Effector memory CD4-positive, alpha-beta T cell (primary cell): ENCODE measurements at places on chromosomes 5 and 9.
A peak's percentile ranks its signal among the peaks of the same experiment; 100 is the strongest.

DNA sequence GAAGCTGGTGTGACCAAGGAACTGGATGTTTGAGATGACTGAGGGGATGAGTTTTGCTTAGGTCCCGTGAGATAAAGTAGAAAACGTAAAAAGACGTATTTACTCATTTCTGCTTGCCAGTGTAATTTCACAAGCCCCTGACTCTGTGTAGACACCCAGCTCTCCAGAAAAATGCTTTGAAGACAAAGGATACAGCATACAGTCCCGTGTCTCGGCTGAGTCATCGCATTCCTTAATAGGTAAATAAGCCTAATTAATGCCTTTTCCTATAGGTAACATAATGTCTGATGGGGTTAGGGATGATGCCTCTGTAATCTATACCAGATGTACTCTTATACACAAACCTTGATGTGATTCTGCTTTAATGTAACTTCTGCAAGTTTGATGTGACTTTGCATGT is 20.2 kb downstream of the S100Z start:
- DNase-seq: no peak

GRCh38 chr5:55603922-55604321 is 69.2 kb upstream of the PLPP1 start:
- no peak for DNase-seq

DNA sequence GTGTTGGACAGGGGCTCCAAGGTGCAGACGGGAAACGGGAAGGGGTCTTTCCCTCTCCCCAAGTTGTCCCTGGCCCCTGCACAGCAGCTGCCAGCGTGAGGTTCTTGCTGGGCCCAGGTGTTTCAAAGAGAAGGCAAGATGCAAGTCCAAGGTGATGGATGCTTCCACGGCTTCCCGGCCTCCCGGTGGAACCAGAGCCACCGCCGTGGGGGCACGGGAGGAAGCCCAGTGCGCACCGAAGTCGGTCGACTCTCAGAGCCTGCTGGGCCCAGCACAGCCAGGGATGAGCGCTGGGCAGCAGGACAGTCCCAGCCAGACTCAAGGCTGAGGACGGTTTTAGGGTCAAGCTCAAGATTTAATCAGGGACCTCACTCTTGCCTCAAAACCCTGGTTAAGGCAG is 25.2 kb upstream of the BARHL1 start:
- DNase-seq: no peak

GRCh38 chr5:154514331-154514730 is 36.3 kb upstream of the HAND1 start:
- no peak for DNase-seq

DNA sequence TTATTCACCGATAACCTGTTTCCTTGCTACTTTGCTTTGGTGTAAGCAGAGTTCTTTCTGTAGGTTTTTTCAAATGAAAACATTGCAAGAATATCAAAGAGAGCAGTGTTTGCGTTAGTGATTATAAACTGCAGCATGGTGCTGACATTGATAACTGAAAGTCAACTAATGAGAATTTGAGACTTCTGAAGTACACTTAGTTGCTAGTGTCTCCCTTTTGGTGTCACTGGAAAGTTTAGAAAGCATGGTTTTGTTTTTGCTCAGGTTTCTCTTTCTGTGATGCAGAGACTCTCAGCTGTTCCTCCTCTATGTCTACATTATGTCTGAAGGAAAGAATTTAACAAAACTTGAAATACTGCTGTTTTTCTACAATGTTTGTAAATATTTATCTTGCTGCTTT is 80.2 kb upstream of the ZNF169 start:
- DNase-seq: no peak

- DNase-seq: no peak
Observed at GRCh38 chr9:114057161-114057885, 20.8 kb downstream of the AMBP start.

DNA sequence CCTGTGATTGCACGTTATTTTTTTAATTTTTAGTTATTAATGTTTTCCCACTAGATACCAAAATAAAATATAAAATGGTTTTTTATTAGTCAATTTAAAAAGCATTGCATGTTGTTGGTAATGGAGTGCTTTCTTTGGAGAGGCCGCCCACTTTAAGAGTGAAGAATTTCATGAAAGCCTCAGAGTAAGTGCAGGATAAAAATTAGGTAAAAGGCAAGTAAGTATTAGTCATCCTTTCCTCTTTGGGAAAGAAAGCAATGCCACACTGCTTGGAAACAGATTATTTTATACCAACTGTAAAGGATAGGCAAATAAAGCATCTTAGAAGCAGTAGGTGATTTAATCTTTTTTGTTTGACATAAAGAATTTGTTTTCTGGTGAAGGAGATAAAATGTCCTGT is 62.9 kb downstream of the HSD17B4 start:
- DNase-seq: no peak

GRCh38 chr5:159059722-159060121 is 40.0 kb downstream of the EBF1 start:
- DNase-seq: no peak

DNA sequence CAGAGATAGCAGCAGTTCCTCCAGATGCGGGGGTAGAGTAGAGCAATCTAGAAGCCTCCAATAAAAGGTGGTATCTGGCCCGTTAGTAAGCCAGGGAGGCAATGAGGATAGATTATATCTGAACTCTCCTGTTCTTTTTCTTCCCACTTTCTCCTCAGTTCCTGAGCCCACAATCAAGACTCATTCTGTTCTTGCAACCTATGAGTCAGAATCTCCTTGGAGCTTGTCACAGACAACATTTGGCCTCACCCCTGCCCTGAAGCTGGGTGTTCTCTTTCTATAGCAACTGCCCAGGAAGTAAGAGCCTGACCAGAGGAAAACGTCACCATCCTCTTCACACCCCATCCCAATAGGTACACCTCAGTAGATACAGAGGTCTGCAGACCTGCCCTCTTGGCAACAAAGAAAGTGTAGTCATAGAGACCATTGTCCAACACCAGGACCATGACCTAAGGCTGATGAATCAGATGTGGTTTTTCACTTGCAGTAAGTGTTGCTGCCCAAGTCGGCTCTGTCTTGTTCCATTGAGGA is 76.3 kb upstream of the PCA3 start:
- no peak for DNase-seq

GRCh38 chr9:34647084-34647403 is 569 bp downstream of the GALT start:
- no peak for DNase-seq

DNA sequence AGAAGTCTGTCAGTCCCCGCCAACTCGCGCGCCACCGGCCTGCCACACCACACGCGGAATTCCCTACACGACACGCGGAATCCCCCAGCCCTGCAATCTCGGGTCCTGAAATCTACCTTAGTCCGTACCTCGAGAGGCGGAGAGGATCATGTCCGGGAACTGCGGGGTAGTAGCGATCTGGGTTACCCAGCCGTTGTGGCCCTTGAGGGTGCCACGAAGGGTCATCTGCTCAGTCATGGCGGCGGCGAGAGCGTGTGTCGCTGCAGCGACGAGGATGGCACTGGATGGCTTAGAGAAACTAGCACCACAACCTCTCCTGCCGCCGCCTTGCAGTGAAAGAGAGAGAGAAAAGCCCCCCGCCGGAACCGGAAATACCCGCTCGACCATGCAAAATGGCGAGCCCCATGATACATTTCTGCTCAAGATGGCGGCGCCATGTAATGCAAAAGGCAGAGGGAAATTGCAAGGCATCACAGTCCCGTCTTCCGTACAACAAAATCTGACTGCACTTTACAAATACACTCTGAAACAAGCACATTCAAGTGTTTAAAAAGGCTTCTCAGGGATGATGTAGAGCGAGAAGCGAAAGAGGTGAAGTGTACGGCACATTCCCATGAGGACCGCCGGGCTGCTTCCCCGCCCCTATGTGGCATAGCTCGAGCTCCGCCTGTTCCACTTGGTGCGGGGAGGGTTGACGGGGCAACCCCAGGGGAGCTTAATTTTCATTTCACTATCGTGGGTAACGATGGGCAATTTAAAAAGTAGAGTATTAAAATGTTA is at the start of gene RACK1:
RACK1 (minus strand) TSS at position 343 of the 780 bp plus-strand sequence; CDS start at position 237, 106 bp downstream.
- peak; percentile 87 for DNase-seq

DNA sequence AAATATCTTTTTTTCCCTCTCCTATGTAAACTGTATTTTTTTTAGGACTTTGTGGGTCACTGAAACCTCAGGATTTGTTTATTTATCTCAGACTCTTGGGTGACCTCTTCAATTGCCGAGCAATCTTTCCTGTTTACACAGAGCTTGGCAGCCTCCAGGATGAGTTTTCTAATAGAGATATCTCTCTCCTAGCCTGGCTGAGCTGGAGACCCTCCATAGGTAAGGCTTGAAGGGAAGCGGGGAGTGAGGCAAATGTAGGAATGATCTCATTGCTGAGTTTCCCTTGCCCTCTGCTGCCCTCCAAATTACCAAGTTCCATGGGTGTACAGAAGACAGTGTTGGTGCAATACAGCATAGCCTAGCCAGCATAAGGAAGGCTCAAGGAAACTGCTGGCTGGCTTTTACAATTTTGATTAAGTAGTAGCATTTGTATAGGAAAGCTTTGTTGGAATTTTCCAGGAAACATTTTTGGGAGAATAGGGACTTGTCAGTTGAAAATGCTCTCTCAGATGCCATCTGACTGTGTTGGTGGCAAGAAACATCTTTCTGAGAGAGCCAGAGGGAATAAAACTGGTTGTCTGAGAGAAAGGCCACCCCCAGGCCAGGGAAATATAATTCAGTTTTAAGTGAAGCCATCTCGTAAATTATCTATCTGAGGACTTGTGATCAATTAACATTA is 116.0 kb downstream of the NMUR2 start:
- DNase-seq: no peak

- DNase-seq: peak; percentile 36
Observed at GRCh38 chr9:15299374-15299939, 7.6 kb downstream of the TTC39B start.

- no peak for DNase-seq
Observed at GRCh38 chr9:115262477-115262876, 144.5 kb upstream of the TNC start.

GRCh38 chr9:126420643-126421564 is 94.3 kb downstream of the MVB12B start:
- DNase-seq: no peak

DNA sequence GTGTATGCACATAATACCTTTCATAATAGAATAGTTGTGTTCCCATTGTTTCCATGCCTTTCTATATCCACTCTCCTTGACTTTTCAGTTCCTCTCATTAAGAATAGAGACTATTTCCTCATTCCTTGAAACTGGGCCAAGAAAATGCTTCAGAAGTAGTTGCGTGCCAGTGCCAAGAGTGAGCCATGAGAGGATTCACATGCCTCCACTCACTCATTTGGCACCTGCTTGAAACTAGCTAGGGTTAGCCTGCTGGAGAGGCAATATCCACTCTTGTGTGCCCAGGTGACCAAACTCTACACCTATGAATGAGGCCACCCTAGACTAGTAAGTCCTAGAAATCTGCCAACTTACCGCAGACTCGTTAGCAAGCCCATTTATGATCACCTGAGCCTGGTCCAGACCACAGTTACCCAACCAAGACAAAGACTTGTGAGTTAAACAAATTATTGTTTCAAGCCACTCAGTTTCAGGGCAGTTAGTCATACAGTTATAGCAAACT is 276.3 kb downstream of the EPB41L4A start:
- DNase-seq: no peak

GRCh38 chr5:28027851-28028250 is 989.5 kb upstream of the CDH9 start:
- no peak for DNase-seq

DNA sequence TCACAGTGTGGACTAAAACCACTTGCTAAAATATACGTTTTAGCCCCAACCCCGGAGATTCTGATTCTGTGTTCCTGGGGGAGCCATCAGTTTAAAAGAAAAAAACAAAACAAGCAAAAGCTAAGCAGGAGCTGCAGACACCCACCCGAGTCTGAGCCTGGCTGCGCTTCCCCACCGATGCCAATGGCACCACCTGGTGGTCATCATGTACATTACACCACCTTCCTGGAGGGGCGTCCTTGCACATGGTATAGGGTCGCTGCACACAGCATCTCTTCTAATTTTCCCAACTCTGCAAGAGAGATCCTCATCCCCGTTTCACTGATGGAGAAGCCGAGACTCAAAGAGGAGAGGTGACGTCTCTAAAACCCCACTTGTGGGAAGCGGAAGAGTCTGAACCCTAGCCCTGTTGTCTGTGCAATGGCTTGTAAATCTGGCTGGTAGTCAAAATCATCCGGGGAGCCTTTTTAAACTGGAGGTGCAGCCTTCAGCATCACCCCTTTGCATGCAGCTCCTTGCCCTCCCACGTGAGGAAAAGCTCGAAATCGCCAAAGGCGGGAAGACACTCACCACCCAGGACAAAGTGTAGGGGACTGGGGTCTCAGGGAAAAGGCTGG is 23.1 kb upstream of the CNOT6 start:
- peak; percentile 13 for DNase-seq

- DNase-seq: no peak
Observed at GRCh38 chr5:74530326-74531050, 110.0 kb downstream of the ENC1 start.

- DNase-seq: no peak
Observed at GRCh38 chr5:146652547-146652946, 136.6 kb upstream of the GPR151 start.

DNA sequence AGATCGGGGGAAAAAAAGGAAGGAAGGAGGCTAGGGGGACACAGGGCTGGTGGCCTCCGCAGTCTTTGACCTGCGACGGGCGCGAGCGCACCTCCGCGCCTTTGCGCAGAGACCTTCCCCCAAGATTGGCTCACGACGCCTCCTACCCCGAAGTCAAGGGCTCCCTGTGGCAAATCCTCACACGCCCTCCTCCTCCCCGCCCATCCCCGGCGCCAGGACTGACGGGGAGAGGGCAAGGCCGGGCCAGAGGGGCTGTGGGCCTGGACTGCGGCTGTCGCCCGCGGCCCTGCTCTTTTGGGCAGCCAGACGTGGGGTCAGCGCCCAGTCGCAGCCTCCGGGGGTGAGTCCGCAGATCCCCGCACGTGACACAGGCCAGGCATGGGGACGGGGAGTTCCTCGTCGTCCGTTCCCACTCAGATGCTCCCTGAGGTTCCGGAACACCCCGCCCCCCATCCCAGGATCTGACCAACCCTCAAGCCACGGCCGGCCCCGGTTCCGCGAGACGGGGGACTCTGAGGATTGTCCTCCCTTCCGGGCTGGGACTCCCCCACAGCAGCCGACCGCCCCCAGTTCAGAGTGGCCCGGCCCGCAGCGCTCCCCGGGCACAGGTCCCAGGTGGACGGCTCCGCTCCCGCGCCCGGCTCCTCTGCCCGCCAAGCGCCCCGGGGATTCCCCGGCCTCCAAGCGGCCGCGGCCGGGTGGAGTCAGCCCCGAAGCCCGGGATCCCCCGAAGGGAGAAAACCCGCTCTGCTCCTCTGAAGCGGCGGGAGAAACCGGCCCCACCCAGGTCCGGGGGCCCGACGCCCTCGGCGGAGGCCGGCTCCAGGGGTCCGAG is 543 bp upstream of the ANKRD33B start:
- DNase-seq: peak; percentile 37

DNA sequence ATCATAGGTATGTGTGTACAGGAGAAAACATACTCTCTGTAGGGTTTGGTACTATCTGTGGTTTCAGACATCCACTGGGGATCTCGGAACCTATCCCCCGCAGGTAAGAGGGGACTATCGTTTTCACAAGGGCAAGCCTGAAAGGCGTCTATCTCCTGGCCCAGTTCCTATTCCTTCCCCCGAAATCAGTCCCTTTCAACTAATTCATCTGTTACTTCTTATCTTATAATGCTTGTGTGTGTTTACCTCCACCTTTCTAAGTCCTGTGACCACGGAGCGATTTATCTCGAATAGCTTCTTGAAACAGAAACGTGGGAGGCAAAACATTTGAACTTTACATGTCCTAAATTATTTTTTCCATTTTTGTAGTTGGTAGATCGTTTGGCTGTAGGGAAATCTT is 11.4 kb downstream of the ABO start:
- no peak for DNase-seq
